Neuronal stem cell (in vitro differentiated cells): ENCODE measurements at places on chromosomes 6 and 20.

GRCh38 chr6:109118337-109118736 lies 23.0 kb downstream of the CEP57L1 start:
- DNase-seq, result no peak

DNA sequence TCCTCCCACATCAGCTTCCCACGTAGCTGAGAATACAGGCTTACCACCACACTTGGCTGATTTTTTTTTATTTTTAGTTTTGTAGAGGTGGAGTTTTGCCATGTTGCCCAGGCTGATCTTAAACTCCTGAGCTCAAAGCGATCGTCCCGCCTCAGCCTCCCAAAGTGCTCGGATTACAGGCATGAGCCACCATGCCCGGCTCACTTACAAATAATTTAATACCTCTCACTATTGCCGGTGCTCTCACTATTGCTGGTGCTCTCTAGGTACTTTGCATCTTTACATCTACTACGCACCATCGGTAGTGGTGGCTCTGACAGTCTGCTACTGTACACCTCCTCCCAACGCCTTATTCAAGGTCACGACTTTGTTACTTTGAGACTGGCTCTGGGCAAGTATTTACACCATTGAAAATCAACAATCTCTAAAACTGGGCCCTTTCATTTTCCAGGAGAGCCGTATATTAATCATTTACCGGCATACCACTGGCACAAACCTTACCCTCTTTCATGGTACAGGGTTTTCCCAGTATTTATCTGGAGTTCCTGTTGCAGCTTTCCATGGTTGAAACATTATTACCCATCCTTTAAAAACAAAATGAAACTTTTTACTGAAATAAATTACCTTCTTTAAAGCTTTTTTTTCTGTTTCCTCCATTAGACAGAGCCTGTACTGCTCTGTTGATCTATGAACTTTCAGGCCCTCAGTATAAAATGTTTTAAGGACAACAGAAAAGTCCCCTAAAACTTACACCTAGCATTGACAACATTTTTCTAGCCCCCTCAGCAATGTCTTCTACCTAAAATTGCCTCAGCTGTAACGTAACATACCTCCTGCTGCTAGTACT lies 259.6 kb upstream of the PLCB4 start:
- no peak for DNase-seq

GRCh38 chr20:29079769-29080690 lies 2177.4 kb upstream of the DEFB115 start:
- no peak for DNase-seq

DNA sequence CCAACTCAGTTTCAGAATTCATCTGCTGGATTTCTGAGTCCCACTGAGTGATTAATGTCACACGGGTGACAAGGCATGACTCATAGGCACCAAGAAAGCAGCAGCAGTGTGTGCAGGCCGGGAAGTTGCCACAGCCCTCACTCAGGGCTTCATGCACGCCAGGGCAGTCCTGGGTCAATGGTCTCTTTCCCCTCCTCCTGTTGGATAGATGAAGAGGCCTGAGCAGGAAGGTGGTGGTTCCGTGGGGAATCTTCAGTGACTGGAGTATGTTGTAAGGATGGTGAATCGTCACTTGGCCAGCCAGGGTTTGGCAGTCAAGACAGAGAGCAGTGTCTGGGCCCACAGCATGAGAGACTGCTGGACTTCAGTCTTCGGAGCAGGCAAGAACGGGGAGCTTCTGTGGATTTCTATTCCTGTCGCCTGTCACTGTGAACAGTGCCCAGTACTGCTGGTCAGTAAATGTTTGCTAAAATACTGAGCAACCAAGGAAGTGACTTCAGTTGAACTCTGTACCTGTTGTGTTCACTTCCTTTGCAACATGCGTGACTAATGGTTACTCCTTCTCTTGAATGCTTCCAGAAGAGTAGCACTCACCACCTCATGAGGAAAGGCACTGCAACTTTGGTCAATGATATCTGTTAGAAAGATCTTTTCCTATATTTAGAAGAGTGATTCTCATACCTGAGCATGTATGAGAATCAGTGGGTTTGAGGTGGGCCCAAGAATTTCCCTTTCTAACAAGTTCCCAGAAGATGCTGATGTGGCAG lies 62.0 kb upstream of the CD93 start:
- no peak for DNase-seq

GRCh38 chr6:119195848-119196247 lies 117.4 kb upstream of the FAM184A start:
- DNase-seq, result no peak

- no peak for DNase-seq
Measured at GRCh38 chr6:132101535-132101934, 150.4 kb upstream of the CCN2 start.

DNA sequence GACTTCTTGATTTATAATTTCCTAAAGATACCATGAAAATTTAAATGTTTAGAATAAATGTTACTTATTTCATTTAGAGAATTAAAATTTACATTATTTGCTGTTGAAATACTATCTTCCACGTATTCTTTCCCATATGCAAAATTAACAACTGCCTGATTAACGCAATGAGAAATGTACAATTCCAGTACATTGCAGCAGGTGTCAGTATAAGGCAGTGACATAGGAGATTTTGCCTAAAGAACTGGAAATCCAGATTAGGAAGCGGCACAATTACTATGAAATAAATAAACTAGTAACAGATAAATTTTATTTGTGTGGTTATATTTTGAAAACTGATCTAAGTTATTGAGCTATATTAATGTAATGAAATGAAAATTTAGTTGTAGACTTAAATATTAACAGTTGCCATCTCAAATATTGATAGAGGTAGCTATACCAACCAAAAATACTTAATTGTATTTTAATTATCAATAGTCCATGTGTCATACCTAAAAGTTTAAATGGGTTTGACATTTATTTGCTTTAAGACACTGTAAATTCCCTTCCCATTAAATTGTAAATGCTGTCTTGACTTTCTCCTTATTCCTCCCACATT lies 300.2 kb downstream of the UTRN start:
- DNase-seq, result peak; percentile 35

DNA sequence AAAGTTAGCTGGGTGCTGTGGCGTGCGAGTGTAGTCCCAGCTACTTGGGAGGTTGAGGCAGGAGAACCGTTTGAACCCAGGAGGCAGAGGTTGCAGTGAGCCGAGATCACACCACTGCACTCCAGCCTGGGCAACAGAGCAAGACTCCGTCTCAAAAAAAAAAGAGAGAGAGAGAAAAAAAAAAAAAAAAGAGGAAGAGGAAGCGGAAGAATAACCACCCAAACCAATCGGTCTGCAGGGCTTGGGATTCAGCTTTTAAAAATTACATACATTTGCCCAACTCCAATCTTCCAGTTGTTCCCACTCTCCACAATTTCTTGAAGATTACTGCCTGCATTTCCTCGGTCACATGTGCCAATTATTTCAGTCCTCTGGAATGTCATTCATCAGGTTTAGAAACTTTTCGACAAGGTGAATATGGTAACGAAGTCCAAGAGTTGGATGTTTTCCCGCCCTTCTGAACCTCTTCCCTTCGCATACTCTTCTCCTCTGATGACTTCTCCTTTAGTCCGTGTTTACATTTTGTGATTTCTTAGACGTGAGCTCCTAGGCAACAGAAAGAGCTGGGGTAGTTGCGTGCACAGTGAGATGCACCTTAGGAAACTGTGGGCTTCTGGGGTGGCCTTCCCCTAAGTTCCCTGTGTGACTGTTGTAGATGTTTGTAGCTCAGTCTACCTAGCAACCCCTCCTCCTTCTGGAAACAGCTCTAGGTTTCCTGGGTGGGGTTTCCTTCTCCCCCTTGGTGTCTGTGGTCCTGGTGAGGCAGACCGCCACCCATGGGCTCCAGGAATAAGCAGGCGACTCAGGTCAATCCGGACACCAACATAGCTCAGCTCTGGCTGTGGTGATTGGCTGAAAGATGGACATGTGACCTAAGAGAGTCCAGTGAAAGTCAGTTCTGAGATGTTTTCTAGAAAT lies 63.0 kb upstream of the NCOA3 start:
- no peak for DNase-seq

- DNase-seq, result peak; percentile 5
Measured at GRCh38 chr20:16434062-16434664, 139.1 kb downstream of the KIF16B start.

- DNase-seq, result no peak
Measured at GRCh38 chr20:9021699-9022098, 47.2 kb upstream of the PLCB4 start.

- no peak for DNase-seq
Measured at GRCh38 chr20:47551222-47551621, 49.5 kb downstream of the NCOA3 start.
